Substantia nigra (tissue), 51 donors: ENCODE measurements at places on chromosomes 4 and X.

GRCh38 chr4:47493238-47494123 is 8.4 kb downstream of the ATP10D start:
- DNase-seq = no peak

- DNase-seq = no peak
These were observed 7.4 kb downstream of the TXK start for GRCh38 chr4:48126621-48127020.

- DNase-seq = no peak
These were observed 19.2 kb upstream of the GRPEL1 start for GRCh38 chr4:7087036-7087435.

- no peak for DNase-seq
These were observed 16.9 kb upstream of the PDLIM3 start for GRCh38 chr4:185552254-185552653.

DNA sequence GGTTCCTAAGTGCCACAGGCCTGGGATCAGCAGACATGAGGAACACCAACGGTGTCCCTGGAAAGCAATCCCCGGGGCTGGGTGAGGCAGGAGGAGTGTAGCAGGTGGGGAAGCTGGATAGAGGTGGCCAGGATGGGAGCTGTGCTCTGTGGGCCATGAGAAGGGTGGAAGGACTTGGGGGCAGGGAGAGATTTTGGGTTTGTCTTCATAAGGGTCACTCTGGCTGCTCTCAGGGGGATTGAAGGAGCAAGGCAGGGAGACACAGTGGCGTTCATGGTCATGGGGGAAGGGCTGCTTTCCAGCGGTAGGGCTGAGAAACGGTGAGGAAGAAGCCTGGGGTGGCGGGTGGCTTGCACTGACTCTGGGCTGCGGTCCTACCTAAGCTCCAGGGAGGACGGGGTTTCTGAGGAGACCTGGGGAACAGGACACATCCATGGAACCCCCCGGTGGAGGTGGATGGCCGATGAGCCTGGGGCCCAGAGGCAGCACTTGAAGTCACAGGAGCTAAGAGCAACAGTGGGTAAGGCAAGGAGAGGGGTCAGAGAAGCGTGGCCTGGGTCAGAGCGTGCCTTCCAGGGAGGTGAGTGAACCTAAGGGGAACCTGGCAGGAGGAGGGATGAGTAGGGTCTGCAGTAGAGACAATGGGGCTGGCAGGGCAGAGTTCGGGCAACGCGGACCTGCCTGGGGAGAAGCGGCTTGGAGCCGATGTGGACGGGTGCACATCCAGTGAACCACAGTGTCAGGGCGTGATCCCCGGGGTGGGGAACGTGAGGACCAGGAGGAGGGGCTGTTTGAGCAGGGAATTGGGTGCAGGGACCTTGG is 12.4 kb upstream of the CTBP1 start:
- DNase-seq = no peak

- DNase-seq = no peak
These were observed 39.9 kb upstream of the GLRA2 start for GRCh38 chrX:14489437-14489836.

- DNase-seq = no peak
These were observed 69.3 kb upstream of the IL2 start for GRCh38 chr4:122525865-122526264.

GRCh38 chr4:184395451-184395917 is 78.9 kb downstream of the IRF2 start:
- no peak for DNase-seq
